GOT3 (cell line): ENCODE measurements at places on chromosomes 7 and 10.

GRCh38 chr10:63430091-63430998 is 35.4 kb downstream of the JMJD1C start:
- no peak for DNase-seq

- DNase-seq: no peak
Measured at GRCh38 chr10:120392671-120393079, 64.4 kb upstream of the PLPP4 start.

GRCh38 chr7:74575083-74575784 is 82.3 kb upstream of the GTF2I start:
- DNase-seq: no peak

GRCh38 chr10:88693392-88694020 is 12.5 kb upstream of the LIPK start:
- DNase-seq: no peak
